Effector CD4-positive, alpha-beta T cell (primary cell): ENCODE measurements at places on chromosomes 7 and 10.

GRCh38 chr7:96836456-96836855, 126.8 kb upstream of the SEM1 start:
- DNase-seq = no peak

DNA sequence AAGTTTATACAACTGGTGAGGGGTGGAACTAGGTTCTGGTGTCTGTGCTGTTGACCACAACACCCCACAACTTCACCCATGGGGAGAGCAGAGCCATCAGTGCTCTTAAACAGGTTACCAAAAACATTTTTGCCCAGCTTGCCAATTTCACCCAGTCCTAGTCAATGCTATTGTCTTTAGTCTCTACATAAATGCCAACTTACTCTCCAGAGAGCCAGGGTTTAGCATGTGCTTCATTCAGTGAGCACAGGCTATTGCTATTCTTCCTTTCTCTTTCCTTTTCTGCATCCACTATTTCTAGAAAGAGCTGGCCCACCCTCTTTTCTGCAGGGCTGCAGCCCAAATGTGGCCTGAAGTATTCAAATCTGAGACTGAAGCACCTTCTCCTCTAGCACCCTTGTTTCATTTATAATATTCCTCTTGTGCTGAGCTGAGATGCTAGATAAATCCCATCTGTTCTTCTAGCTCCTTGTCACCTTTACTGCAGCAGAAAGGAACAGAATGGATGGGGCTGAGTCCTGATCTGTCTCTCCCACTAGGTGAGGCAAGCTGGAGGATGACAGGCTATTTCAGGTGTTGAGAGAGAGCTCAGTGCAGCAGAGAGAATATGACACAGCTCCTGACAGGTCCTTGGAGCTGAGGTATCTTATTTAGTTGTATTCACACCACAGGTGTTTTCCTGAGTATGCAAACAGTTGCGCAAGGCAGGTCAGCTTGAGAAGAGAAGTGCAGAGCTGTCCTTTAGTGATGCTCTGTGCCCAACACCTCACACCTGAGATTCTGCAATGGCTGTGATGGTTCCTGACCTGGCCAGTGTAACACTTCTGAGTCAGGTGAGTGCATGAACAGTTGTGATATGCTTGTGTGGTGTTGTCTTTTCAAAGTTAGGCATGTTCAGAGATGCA, 819.2 kb downstream of the CCSER2 start:
- no peak for DNase-seq

DNA sequence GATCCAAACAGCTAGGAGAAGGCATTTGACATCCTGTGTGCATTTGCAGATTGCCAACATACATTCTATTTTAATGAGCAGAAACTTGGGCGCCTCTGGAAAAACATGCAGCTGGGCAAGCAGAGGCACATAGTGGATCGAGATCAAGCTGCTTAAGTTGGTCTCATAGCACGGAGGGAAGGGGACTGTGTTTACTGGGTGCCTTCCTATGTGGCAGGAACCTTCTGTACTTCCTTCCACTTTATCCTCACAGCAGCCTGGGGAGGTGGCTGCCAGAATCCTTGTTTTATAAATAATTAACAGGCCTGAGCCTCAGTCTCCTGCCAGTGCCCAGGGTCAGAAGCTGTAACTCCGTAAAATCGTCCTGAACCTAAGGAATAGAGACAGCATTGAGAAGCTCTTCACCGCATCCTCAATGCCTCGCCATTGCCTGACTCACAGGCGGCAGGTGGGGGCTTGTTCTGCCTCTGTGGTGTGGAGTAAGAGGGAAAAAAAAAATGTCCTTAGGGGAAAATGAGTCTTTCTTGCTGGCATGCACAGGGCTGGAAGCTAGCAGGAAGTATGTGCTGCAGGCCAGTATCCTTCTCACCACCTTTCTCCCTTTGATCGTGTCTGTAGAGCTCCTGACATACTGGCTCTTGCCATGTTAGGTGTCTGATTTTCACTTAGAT, 6.2 kb downstream of the VWA2 start:
- DNase-seq = no peak

DNA sequence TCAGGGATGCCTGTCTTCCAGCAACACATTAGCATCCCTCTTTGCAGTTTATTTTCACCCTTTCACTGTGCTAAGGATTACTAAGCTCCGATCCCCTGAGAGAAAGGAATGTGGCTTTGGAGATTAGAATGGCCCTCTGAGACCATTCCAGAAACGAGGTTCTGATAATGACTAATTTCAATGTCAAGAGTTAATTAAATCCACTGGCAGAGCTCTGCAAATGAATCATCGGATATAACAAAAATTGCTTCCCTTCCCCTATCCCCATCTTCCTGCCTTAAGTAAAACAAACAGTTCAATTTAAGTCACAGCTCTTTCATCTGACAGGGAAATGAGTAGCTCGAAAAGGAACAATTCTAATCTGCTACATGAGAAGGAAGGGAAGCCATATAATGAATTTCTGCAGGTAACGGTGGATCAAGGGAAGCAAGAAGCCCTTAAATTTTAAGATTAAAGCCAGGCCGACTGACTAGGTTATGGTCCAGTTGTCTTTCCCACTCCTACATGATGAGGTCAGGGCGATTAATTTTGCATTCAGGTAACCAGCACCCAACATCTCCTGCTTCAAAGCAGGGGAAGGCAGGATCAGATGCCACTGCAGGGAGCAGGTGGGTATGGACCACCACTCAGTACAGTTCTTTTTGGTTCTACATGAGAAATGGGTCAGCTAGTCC, 50.5 kb downstream of the MALSU1 start:
- no peak for DNase-seq

- no peak for DNase-seq
Observed at GRCh38 chr7:139749545-139749944, 28.3 kb downstream of the HIPK2 start.

- DNase-seq = peak; percentile 69
Observed at GRCh38 chr10:12448729-12449391, 99.5 kb downstream of the CAMK1D start.

DNA sequence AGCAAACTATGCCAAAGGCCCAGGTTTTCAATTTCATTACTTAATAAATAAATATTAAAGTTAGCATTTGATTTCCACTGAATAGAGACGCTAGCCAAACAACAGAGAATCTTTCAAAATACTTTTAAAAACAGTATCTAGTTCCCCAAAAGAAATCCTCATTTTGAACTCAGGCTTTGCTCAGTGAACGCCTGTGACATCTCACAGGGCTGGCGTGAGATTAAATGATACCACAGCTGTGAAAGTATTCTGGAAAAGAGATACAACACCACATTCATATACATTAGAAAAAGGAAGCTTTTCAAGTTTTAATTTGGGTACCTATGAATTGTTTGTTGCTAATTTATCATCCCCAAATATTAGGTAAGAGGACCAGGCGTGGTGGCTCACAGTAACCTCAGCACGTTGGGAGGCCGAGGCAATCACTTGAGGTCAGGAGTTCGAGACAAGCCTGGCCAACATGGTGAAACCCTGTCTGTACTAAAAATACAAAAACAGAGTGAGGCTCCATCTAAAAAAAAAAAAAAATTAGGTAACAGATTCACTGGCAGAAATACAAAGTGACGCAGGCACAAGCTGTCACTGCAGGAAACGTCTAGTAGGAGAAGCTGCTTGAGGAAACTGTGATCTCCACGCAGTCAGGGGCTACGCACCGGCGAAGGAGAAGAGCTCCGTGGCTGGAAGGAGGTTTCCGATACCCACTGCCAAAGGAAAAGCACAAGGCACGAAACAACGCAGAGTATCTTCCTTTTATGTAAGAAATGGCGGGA, 50.0 kb downstream of the AMZ1 start:
- no peak for DNase-seq

GRCh38 chr7:2483494-2483893, 7.3 kb upstream of the GRIFIN start:
- no peak for DNase-seq

DNA sequence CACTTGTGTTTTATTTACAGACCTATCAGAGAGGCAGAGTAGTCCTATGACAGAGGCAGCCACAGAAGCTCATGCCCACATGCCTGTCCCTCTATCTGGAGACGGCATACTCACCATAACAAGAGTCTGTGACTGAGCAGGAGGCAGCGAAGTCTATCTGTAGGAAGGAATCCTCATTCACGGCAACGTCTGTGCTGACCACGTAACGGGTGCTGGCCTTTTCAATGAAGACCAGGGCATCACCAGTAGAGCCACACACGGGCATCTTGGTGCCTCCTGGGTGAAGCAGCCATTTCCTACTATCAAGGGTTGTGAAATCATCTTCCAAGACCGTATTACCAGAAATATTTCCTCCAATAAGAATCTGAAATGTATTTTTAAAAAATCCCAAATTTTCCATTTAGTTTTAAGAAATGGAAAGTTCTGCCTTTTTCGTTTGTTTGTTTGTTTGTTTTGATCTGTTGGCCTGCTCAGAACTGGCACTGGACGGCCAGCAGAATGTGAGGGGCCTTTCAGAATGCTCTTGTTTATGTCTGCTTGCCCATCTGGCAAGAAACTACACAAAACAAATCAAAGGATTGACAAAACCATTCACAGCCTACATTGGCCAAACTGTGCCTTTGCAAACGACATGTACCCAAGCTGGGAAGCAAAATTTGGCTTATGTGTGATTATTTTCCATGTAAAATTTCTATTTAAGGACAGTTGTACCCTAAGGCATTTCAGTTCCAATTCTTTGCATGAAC, 93.1 kb upstream of the SLC26A5 start:
- DNase-seq = no peak
